Sigmoid colon (tissue), 7 donors: ENCODE measurements at places on chromosomes 13 and 19. TPM values are rescaled to one million over a fixed set of nuclear protein-coding genes. Genes with fewer than 3 reads are reported as not detected.
A peak's percentile ranks its signal among the peaks of the same experiment; 100 is the strongest.

DNA sequence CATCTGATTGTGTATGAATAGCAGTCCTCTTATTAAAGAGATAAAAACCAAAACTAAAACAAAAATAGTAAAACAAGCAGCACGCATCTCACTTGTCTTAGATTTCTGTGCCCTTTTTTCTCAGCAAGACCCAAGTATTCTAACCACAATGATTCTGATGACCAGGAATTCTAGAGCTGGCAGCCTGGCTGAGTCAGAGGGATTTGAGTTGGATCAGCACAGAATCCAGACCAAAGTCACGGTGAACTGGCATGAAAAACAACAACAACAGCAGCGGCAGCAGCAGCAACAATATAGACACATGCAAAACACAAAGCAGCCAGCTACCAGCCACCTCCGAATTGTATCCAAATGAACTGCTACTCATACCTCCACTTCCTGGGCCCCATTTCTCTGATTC is 360.5 kb downstream of the KCNRG start:
- H3K36me3 ChIP-seq: no peaks in the 10 kb centered on the region
- H3K27me3 ChIP-seq: no peaks in the 10 kb centered on the region
- no peak overlapping the region for H3K4me3 ChIP-seq
- no peak for DNase-seq
- H3K4me1 ChIP-seq: no peaks in the 10 kb centered on the region

GNA15 gene
- total RNA-seq: 4.6 TPM

DNA sequence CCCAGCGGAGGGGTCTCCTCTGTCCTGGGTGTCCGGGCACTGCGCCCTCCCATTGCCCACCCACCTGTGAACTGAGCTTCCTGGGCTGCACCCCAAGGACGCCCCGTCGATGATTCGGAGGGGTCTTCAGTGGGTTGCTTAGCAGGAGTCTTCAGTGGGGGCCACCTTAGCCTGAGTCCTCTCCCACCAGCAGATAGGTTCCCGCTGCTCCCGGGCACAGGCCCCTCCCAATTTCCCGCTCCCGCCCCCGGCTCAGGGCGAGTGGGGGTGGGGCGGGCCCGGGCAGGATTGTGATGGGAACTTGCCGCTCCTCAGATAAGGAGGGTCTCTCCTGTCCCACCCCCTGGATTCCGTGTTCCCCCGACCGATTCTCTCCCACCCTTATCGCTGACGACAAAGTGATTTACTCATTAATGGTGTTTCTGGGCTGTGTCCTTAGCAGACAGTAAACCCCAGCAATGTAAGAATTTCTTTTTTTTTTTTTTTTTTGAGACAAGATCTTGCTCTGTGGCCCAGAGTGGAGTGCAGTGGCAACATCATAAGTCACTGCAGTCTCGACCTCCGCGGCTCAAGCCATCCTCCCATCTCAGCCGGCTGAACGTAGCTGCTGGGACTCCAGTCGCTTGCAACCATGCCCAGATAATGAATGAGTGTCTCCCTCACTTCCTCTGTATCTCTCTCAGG is 655 bp upstream of the S1PR5 start:
- peaks cover 77% of the 10 kb centered on the region for H3K27me3 ChIP-seq
- peaks cover 20% of the 10 kb centered on the region for H3K4me1 ChIP-seq
- DNase-seq: no peak
- H3K36me3 ChIP-seq: no peaks in the 10 kb centered on the region
- no peak overlapping the region for H3K27ac ChIP-seq

DNA sequence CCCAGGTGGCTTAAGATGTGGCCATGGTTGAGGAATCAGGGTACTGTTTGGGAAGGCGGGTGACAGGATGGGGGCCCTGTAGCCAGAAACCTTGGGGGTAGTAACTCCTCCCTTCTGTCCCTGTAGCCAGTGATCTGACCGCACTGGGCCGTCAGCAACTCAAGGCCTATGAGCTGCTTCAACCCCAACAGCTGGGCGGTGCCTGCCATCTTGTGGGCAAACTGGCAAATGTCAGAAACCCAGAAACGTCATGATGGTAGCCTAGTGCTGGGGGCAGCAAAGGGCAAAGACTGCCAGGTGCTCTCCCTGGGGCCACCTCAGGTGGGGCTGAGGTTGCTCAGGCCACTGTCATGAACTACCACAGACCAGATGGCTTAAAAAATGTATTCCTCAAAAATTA is 3.5 kb downstream of the COPE start:
- H3K36me3 ChIP-seq: peaks cover 51% of the 10 kb centered on the region
- H3K4me1 ChIP-seq: peaks cover 34% of the 10 kb centered on the region
- H3K27me3 ChIP-seq: no peaks in the 10 kb centered on the region
- no peak overlapping the region for H3K4me3 ChIP-seq

LILRB2 gene
- total RNA-seq: 3.6 TPM

GRCh38 chr13:30572859-30573275 is 44.9 kb upstream of the USPL1 start:
- no peak for DNase-seq
- H3K4me1 ChIP-seq: peaks cover 30% of the 10 kb centered on the region
- H3K27ac ChIP-seq: peak overlapping the region; percentile 50
- no peaks in the 10 kb centered on the region for H3K27me3 ChIP-seq

GRCh38 chr13:109917422-109917821 is 131.0 kb upstream of the IRS2 start:
- DNase-seq: no peak
- H3K27ac ChIP-seq: no peak overlapping the region
- H3K27me3 ChIP-seq: no peaks in the 10 kb centered on the region
- no peaks in the 10 kb centered on the region for H3K4me1 ChIP-seq
- no peaks in the 10 kb centered on the region for H3K36me3 ChIP-seq
- no peak overlapping the region for H3K4me3 ChIP-seq

OR7D2 gene
- total RNA-seq: not detected

DNA sequence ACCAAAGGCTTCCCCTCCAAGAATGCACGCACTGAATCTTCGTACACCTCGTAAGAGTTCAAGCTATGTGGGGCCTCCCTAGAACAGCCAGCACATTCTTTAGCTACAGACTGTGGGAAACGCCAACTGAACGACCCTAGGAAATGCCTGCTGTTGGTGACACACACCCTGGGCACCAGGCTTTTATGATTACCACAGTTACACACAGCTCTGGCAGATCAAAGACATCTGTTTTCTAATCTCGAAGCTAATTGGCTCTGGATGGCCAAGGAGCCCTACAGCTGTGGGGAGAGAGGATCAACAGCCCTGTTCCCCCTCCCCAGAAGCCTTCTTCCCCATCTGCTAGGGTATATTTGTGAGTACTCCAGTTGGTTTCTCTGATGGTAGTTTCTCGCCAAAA is 123.0 kb downstream of the COL4A1 start:
- peaks cover 81% of the 10 kb centered on the region for H3K36me3 ChIP-seq
- DNase-seq: peak; percentile 27
- H3K27ac ChIP-seq: no peak overlapping the region
- no peak overlapping the region for H3K4me3 ChIP-seq
- no peaks in the 10 kb centered on the region for H3K4me1 ChIP-seq
- no peaks in the 10 kb centered on the region for H3K27me3 ChIP-seq

- H3K4me3 ChIP-seq: no peak overlapping the region
- no peak overlapping the region for H3K27ac ChIP-seq
- no peaks in the 10 kb centered on the region for H3K27me3 ChIP-seq
- no peak for DNase-seq
- peaks cover 16% of the 10 kb centered on the region for H3K4me1 ChIP-seq
Observed at GRCh38 chr19:43124360-43124759, 41.9 kb upstream of the PSG2 start.

ZNF208 gene
- total RNA-seq: 17.1 TPM

GRCh38 chr19:40090241-40091204 is at the start of gene ZNF780A:
Gene ZNF780A (minus strand): TSS chr19:40090943. CDS start chr19:40084753, 6,190 bp downstream.
- peak; percentile 86 for DNase-seq
- H3K4me3 ChIP-seq: peak within 1 kb of the TSS; percentile 64
- H3K27ac ChIP-seq: peak within 1 kb of the TSS; percentile 86
- H3K4me1 ChIP-seq: peaks cover 12% of the 10 kb centered on the region
- no peaks in the 10 kb centered on the region for H3K36me3 ChIP-seq

GRCh38 chr19:35225951-35226350 is 2.6 kb downstream of the FAM187B start:
- no peak overlapping the region for H3K27ac ChIP-seq
- no peaks in the 10 kb centered on the region for H3K36me3 ChIP-seq
- DNase-seq: no peak
- H3K4me3 ChIP-seq: no peak overlapping the region
- no peaks in the 10 kb centered on the region for H3K4me1 ChIP-seq

- no peak overlapping the region for H3K4me3 ChIP-seq
- H3K36me3 ChIP-seq: peaks cover 8% of the 10 kb centered on the region
- no peak overlapping the region for H3K27ac ChIP-seq
- peaks cover 16% of the 10 kb centered on the region for H3K4me1 ChIP-seq
- peak; percentile 90 for DNase-seq
Observed at GRCh38 chr19:1279782-1280341, 4.5 kb downstream of the FAM174C start.

GRCh38 chr13:43782686-43783085 is 4.1 kb downstream of the ENOX1 start:
- no peak overlapping the region for H3K4me3 ChIP-seq
- no peaks in the 10 kb centered on the region for H3K36me3 ChIP-seq
- H3K27me3 ChIP-seq: no peaks in the 10 kb centered on the region
- DNase-seq: no peak
- H3K4me1 ChIP-seq: peaks cover 30% of the 10 kb centered on the region

DNA sequence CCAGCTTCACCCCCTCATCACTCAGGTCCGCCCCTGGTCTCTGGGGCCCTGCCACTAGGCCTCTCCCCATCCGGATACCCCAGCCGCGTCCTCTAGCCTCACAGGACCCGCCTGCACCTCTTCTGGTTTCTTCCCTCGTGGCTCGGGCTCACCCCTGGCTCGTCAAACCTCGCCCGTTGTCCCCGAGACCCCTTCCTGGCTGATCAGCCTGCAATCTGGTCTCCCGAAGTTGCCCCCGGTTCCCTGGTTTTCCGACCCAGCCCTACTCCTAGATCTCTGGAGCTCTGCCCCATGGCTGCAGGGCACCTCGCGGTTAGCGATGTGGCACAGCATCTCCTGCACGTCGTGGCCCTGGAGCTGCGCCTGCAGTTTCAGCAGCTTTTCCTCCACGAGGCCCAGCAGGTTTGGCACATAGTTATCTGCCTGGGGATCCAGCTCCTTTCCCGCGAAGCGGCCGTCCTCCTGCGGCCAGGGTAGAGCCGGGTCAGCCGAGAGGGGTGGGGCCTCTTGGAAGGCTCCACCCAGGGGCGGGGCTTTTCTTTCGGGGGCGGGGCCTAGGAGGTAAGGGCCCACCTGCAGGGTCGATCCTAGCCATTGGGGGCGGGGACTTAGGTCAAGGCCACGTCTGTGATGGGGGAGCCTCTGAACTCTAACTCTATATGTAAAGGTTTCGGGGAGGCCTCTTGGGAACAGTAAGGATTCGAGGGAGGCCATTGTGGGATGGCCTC is 2.4 kb upstream of the RGL3 start:
- H3K4me1 ChIP-seq: no peaks in the 10 kb centered on the region
- H3K27ac ChIP-seq: no peak overlapping the region
- DNase-seq: no peak
- H3K27me3 ChIP-seq: peaks cover 43% of the 10 kb centered on the region
- H3K36me3 ChIP-seq: no peaks in the 10 kb centered on the region

DNA sequence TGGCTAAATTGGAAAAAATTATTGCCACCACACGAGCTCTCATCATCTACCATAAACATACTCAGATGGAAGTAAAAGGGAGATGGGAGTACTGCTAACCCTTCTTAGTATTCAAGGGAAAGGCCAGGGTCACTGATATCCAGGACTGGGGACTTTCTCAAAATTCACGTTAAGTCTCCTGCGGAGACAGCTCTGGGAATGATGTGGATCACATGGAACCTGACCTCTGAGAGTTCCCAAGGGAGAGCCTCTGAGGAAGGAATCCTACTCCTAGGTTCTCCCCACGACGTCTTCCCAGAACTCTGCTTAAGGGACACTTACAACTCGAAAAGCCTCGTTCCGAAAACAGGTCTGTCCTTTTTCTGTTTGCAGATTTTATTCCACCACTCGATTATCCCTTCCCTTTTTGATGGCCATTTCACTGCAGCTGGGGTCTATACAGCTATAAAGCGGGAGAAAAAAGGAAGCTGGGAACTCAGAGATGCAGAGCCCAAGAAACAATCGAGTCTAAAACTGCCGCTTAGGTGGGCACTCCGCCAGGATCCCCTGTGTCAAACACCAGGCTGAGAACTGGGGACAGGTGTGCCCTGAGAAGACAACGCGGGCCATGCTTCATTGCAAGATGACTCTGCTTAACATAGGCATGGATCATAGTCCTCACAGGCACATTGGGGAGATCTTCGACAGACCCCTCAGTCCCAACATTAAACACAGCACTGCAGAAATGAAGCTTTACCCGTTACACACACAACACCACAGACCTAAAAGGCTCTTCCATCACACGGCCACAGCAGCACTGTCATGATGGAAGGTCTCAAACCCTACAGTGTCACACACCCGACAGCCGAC is 823 bp upstream of the ZNF567 start:
- DNase-seq: no peak
- H3K36me3 ChIP-seq: peaks cover 23% of the 10 kb centered on the region
- peak overlapping the region; percentile 76 for H3K27ac ChIP-seq
- no peaks in the 10 kb centered on the region for H3K27me3 ChIP-seq

DNA sequence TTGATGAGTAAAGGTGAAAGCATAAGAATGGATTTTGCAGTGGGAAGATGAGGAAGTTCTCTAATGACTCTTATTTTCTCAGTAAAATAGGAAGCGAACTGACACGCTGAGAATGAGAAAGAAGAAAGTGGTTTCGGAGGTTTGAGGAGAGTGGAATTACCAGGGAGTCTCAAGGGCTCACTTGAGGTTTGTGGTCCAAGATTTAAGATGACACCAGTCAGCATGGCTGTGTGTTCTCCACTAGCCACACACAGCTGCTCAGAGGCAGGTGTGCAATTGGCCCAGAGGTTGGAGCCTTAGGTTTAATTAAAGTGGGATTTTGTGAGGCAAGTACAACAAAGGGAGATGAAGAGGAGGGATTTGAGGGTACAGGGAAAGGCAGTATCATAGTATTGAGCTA is 99.6 kb upstream of the NBEA start:
- no peaks in the 10 kb centered on the region for H3K27me3 ChIP-seq
- DNase-seq: no peak
- no peaks in the 10 kb centered on the region for H3K4me1 ChIP-seq

- H3K27ac ChIP-seq: no peak overlapping the region
- DNase-seq: no peak
- H3K4me3 ChIP-seq: no peak overlapping the region
Observed at GRCh38 chr19:3266792-3267514, 42.5 kb downstream of the CELF5 start.

- H3K36me3 ChIP-seq: no peaks in the 10 kb centered on the region
- H3K4me1 ChIP-seq: no peaks in the 10 kb centered on the region
- H3K27me3 ChIP-seq: no peaks in the 10 kb centered on the region
Observed at GRCh38 chr13:39099231-39099630, 61.0 kb downstream of the NHLRC3 start.

GRCh38 chr13:75071395-75071794 is 410.6 kb downstream of the TBC1D4 start:
- no peak overlapping the region for H3K4me3 ChIP-seq
- no peak for DNase-seq
- H3K4me1 ChIP-seq: no peaks in the 10 kb centered on the region
- no peaks in the 10 kb centered on the region for H3K36me3 ChIP-seq
- no peak overlapping the region for H3K27ac ChIP-seq

GRCh38 chr13:24220086-24220703 is 59.7 kb downstream of the SPATA13 start:
- peak overlapping the region; percentile 41 for H3K27ac ChIP-seq
- no peak for DNase-seq
- peaks cover 23% of the 10 kb centered on the region for H3K4me1 ChIP-seq

CYP2S1 gene
- 1.4 TPM for total RNA-seq

CGB5 gene
- total RNA-seq: not detected

FBXO27 gene
- total RNA-seq: 17.7 TPM

GPR12 gene
- total RNA-seq: under 0.01 TPM
